ENCODE measurements at places on chromosomes 1 and 21.

DNA sequence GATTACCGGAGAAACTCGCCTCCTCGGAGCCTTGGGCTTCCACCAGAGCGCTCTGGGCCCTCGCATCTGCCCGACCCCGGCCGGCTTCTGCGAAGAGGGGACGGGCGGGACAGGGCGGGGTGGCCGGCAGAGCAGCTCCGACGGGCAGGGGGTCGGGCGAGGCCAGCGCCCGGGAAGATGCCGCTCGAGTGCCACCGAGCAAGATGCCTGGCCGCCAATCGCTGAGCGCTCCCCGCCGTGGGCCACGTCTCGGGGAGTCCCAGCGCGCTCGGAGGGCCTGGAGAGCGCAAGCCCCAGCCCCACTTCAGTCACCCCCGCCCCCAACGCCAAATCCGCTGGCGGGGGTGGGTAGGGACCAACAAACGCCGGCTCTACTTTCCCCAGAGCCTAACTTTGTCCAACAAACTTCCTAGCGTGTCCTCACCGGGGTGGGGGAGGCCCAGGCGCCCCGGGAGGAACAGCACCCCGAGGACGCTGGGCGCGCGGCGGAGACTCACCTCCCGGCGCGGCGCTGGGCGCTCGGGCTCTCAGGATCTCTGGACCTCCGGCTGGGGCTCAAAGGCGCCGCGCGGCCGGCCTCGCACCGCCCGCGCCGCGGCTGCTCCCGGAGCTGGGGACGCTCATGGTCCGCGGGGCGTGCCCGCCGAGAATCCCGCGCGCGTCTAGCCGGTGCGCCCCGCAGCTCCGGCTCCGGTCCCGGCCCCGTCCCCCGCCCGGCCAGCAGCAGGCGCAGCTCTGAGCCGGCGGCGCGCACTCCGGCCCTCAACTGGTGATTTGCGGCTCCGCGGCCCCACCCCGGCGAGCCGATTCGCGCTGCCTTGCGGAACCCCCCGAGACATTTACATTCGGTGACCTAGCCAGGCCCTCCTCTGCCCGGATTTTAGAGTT, at the start of gene BCAR3:
Gene BCAR3 (minus strand): TSS at position 737 of the 888 bp plus-strand sequence. CDS start 6,907 bp downstream, outside the sequence.
- DNase-seq: no peak

DNA sequence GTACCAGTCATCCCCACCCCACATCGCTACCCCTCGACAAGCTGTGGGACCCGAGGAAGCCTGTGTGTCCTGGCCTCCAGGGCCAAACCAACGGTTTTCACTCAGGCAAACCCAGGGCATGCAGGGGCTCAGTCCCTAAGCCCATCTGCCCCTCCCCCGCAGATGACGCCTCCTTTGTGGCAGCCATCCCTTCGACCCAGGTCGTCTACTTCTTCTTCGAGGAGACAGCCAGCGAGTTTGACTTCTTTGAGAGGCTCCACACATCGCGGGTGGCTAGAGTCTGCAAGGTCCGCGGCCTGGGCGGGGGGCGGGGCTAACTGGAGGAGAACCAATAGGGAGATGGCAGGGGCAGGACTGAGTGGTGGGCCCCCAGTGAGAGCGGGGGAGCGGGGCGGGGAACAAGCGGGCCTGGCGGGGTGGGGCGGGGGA, 7.4 kb downstream of the SEMA4A start:
- DNase-seq: no peak

DNA sequence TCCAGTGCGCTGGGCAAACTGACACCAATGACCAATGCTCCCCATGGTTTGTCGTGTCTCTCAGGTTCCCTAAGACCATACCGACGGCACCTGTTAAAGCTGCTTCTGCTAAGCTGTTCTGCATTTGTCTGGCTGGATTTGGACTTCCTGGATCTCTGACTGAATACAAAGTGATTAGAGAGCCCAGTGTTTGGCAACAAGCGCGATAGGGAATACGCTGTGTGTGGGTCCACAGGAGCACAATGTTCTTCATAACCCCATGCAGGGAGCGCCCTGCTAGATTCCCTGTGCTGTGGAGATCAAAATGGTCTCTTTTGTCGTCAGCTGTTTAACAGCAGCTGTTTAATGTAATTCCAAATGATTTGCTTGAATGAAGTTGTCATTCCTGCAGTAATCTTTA, 26.0 kb upstream of the ESRRG start:
- DNase-seq: no peak

GRCh38 chr1:228000416-228000815, 6.4 kb upstream of the WNT3A start:
- no peak for DNase-seq

- no peak for DNase-seq
These were observed 347.5 kb downstream of the VAV3 start for GRCh38 chr1:107617456-107617855.

DNA sequence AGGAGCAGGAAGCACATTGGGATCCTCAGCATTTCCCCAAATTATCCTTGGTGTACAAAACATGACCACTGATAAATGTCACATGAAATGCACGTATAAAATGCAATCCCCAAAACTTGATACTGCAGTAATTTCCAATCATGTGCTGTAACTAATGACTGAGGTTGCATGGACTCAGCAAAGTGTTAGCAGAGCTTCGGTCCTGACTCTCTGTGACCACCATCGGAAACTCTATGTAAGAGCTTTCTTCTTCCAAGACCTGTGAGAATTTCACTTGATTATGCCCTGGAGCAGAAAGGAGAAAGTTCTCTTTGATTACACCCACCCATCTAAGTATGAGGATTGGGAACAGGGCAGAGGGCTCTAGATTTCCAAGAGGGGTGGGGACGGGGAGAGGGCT, 908 bp downstream of the CD53 start:
- no peak for DNase-seq
